ENCODE measurements at places on chromosomes 12 and 14.

DNA sequence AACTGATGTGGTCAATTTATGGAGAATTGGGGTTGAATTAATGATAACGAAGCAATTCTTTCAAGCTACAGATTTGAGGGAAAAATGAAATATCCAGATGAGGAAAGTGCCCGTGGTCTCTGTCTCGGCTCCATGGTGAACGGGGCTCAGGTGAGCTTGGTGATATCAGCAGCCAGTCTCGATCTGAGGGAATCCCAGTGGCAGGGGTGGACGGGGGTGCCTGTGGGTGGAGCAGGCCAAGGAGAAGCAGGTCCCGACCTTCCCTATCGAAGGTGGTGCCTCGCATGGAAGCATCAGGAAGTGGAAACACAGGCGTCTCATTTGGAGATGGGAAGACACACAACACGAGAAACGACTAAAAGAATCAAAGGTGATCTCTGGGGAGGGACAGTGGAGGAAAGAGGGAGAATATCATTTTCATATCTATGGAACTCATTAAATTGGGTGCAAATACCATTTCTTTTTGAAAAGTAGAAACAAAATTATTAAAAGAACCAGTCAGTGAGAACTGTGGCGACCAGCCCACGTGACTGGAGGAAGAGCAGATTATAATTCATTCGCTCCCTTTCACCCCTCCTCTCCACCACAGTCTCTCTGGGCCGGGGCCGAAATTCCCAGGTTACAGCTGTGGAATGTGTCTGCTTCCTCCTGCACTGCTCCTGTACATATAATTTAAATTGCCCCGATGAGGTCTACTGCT is 354.3 kb upstream of the SFSWAP start:
- no peak for DNase-seq

DNA sequence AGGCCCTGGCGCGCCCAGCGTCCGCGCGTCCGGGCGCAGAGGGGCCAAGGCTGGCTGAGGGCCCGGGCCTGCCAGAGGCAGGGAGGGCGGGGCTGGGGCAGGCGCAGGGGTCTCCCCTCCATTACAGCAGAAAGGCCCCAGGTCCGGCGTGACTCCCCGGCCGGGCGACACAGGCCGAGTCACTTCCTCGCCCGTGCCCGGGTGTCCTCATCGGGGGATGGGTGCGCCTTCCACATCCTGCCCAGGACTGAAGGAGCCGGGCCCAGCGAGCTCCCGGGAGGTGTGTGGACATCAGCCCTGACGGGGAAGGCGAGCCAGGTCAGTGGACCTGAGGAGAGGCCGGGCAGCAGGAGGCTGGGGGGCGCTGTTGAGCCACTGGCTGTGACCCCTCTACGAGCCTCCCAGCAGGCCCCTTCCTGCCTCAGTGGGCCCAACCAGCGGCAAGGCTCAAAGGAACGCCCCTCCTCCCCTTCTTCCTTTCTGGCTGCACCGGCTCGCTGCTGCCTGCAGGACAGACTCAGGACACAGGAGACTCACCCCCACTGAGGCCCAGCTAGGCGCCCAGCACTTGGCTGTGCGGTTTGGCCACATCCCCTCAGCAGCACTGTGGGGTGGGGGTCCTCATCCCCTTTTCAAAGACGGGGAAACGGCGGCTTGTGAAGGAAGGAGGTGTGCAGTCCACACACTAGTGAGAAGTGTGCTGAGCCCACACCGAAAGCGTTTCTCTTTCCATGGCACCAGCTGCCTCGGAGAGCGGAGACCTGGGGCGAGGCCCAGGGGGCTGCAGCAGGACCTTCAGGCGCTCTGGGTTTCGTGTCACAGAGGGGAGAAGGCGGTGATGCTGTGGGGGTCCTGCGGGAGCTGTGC is 606 bp downstream of the TNFAIP2 start:
- DNase-seq, result no peak

GRCh38 chr14:51776102-51776894 is 84.1 kb upstream of the GNG2 start:
- peak; percentile 27 for DNase-seq

- DNase-seq, result peak; percentile 38
These were observed 849 bp downstream of the WNT1 start for GRCh38 chr12:48978741-48979601.

- no peak for DNase-seq
These were observed 100.3 kb upstream of the RAP1B start for GRCh38 chr12:68510397-68510796.

DNA sequence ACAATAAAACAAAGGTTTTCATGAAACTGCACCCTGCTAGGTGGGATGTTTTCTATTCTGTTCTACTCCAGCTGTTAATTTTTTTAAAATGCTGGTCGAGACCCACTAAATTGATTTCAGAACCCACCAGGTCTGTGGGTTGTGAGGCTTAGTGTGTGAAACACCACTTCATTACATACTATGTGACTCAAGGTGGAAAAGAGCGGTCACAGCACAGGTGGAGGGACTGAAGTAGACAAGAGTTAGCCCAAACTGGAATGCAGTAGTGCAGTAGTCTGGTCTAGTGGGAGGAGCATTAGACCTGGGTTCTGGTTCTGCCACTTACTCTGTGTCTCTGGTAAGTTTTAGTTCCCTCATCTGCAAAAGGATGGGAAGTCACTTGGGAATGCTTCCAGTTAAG is 12.2 kb downstream of the DDX55 start:
- DNase-seq, result no peak

- no peak for DNase-seq
These were observed 61.0 kb downstream of the NT5DC3 start for GRCh38 chr12:103780093-103780440.

- no peak for DNase-seq
These were observed 197.0 kb upstream of the AMIGO2 start for GRCh38 chr12:47276621-47277309.

GRCh38 chr14:24249230-24250021 is 7.0 kb upstream of the TINF2 start:
- no peak for DNase-seq

DNA sequence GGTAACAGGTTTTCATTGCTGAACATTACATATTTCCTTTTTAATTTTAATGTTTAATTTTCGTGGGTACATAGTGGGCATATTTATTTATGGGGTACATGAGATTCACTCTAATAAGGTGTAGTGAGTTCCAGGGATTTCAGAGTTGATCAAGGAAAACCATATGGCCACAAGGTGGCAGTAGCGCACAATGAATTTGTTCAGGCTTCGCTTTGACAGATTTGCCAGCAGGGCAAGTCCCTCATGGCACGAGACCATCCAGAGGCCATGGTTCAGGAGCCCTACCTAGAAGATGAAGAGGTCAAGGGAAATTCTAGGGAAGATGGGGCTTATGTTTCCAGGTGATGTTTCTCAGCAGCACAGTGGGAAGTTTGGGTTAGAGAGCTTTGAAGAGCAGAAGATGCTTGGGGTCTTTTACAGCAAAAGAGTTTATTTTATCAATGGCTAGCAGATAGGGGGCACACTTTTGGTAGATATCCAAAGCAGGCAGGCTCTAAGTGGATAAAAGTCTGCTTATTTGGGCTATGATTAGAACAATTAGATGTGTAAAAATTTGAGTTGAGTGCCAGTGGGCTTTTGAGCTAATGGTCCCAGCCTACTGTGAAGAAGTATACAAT is 1004.4 kb downstream of the AACS start:
- DNase-seq, result peak; percentile 22

GRCh38 chr14:22418631-22419030 is 170.4 kb downstream of the DAD1 start:
- no peak for DNase-seq

DNA sequence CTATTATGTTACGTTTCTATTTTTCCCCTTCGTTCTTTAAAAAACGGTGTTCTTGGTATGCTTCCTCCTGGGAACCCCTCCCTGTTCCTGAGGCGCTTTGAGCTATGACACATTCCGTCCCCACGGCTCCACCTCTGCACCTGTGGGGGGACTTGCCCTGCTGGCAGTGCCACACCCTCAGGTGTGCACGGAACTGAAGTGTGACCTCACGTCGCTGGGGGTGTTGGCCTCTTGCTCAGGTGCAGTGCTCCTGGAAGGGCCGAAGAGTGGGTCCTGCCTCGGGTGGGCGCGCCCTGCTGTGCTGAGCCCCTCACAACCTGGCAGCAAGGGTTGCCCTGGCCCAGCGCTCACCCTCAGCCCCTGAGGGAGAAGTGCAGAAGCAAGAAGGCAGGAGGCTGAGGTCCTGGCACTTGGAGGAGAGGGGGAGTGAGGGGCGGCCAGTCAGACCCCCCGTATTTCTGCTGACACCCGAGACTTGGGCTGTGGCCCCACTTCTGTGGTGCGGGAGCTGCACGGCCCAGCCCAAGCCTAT is 4.9 kb downstream of the AMN start:
- no peak for DNase-seq

- DNase-seq, result no peak
These were observed 31.1 kb downstream of the FRS2 start for GRCh38 chr12:69501154-69501895.

GRCh38 chr12:128338386-128339125 is 71.6 kb downstream of the TMEM132C start:
- no peak for DNase-seq

GRCh38 chr12:30985814-30986452 is 59.4 kb downstream of the TSPAN11 start:
- DNase-seq, result peak; percentile 18

- no peak for DNase-seq
These were observed 94.3 kb downstream of the LRRC74A start for GRCh38 chr14:76920331-76921087.

GRCh38 chr12:72471806-72472205 is 199.6 kb downstream of the TRHDE start:
- DNase-seq, result no peak

GRCh38 chr14:103225062-103225461 is 101.8 kb downstream of the TNFAIP2 start:
- DNase-seq, result no peak

DNA sequence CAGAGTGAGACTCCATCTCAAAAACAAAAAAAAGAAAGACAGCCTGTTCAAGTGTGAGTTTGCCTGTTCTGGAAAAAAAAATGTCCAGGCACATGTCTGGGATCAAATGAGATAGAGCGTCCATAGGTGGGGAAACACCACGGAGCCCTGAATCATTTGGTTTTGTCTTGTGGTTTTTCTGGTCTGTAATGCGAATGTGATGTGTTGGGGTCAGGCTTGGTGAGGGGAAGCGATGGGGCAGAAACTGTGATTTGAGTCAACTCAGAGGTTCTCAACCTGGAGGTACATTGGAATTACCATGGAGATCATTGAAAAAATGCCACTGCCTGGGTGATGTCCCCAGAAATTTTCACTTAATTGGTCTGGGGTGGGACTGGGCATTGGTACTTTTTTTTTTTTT is 183.9 kb upstream of the PWP1 start:
- DNase-seq, result no peak

DNA sequence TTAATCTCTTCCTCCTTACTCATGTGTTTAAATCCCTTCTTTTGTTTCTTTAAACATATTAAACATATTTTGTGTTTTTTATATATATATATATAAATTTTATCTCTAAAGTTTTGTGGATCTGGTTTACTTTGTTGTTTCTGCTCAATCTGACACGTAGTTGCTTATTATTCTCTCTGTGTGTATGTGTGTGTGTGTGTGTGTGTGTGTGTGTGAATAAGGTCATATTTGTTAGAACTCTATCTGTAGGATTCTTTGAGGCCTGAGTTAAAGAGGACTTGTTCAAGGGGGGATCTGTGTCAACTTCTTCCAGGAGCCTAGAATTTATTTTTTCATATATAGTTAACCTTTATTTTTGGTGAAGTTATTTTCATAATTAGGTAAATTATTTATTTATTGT is 2.7 kb downstream of the GPR65 start:
- DNase-seq, result no peak

DNA sequence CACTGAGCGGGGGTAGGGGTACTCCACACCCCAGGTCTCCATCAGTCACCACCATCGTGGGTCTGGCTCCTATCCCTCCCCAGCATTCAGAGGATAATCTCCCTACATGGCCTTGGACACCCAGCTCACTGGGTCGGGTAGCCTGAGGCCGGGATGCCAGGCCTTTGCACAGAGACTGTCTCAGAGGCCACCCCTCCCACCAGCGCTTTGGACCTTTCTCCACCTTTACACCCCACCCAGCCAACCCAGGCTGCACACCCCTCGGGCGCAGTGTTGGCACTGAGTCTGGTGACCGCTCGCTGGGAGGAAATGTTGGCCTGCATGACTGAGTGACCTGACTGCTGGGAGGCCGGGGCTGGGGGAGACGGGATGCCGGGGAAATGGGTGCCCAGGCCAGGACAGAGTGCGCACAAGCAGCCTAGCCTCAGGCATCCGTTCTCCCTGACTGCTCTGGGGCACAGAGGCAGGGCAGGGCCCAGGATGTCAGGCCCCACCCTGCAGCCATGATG is 10.6 kb upstream of the LBHD2 start:
- no peak for DNase-seq

DNA sequence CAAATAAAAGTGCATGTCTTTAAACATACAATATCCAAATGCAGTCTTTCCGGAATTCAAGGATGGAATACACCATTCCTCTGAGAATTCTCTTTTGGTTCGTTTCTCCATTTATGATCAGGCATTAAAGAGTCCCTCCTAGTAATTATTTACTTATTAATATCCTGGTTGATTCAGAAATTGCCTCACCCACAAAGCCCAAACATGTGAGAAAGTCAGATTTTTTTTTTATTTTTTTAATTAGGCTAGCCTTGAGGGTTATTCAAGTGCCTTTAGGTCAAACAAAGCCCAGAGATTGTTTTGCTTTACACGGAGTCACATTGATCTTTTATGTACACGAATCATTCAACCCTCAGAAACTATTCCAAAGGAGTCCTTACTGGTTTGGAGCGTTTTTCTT is 6.4 kb upstream of the TSPAN8 start:
- DNase-seq, result no peak

GRCh38 chr14:55127460-55127951 is 1.5 kb upstream of the LGALS3 start:
- no peak for DNase-seq

- DNase-seq, result no peak
These were observed 14.7 kb downstream of the NKX2-1 start for GRCh38 chr14:36505181-36505815.

DNA sequence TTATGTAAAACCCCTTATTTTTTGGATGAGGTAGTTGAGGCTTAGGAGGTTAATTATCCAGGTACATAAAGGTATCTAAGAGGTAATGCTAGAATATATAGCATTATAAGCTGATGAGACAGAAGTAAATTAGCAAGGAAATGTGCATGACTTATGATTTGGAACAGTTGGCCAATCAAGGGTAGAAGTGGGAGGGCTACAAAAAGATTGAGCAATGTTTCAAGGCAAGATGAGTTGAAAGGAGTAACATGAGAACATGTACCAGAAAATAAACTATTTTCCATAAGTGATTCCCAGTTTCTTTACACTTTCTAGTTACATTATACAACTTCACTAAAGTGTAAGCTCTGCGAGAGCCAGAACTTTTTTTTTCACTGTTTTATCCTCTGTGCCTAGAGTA is 290.9 kb downstream of the LRIG3 start:
- DNase-seq, result no peak

GRCh38 chr14:24135584-24135833 is 485 bp upstream of the PSME1 start:
- DNase-seq, result no peak

GRCh38 chr12:12635651-12636050 is 24.0 kb downstream of the CREBL2 start:
- DNase-seq, result no peak

- no peak for DNase-seq
These were observed 271.7 kb downstream of the PDZRN4 start for GRCh38 chr12:41459906-41460214.

- no peak for DNase-seq
These were observed 169.5 kb upstream of the NTF3 start for GRCh38 chr12:5262450-5262849.
